Left ventricle myocardium superior (tissue), 1 donor: ENCODE measurements at places on chromosomes 6 and 20. TPM values are rescaled to one million over a fixed set of nuclear protein-coding genes. Genes with fewer than 3 reads are reported as not detected.

Gene BPIFB2
- total RNA-seq: not detected

DNA sequence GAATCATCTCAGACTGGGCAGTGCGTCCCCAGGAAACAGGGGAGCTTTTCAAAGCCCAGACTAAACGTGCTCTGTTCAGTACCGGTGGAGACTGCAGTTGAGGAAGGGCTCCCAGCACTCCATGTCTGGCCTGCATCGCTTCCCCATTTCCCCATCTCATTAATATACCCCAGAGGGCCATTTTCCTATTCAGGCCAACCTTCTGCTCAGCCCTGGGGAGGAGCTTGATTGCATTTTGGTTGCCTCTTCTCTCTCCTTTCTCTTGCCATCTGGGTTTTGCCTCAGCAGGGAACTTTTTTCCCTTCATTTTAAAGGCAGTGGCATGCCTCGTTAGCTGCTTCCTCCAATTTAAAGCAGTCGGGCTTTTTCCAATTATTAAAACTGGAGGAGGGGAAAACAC is 394.3 kb upstream of the SOX4 start:
- no peak for DNase-seq

DNA sequence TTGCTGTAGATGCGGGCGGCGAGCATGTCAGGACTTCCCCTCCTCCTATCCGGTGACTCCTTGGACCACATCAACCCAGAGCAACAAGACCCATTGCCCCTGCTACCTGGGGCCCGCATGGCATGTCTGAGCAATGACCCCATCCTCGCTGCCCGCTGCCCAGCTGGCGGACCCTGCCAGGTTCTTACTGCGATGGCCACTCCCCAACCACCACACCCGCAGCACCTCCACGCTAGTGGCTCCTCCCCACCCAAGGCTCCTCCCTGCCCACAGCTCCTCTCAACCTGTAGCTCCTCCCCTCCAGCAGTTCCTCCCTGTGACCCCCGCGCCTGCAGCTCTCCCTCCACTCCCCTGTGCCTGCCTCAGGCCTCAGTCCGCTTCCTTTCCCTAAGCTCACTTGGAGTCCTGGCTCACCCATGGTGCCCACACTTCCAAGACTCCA is 17.6 kb upstream of the SERPINB9 start:
- DNase-seq: no peak

DNA sequence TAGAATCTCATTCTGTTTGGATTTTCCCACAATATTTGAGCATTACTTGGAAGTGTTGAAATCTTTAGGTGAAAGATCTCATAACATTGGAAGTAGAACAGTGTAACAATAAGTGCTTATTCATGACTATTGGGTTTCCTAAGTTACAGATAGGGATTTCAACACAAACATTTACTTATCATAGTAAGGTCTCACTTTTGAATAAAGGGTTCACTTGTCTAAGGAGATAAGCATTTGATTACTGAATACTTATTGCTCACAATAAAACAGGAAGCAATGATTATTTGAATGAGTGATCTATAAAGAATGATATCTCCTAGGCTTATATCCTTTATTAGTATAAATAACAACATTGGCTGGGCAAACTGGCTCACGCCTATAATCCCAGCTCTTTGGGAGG is 14.8 kb downstream of the DDX43 start:
- DNase-seq: no peak

GRCh38 chr6:131782764-131783163 is 25.1 kb upstream of the ENPP1 start:
- no peak for DNase-seq

DNA sequence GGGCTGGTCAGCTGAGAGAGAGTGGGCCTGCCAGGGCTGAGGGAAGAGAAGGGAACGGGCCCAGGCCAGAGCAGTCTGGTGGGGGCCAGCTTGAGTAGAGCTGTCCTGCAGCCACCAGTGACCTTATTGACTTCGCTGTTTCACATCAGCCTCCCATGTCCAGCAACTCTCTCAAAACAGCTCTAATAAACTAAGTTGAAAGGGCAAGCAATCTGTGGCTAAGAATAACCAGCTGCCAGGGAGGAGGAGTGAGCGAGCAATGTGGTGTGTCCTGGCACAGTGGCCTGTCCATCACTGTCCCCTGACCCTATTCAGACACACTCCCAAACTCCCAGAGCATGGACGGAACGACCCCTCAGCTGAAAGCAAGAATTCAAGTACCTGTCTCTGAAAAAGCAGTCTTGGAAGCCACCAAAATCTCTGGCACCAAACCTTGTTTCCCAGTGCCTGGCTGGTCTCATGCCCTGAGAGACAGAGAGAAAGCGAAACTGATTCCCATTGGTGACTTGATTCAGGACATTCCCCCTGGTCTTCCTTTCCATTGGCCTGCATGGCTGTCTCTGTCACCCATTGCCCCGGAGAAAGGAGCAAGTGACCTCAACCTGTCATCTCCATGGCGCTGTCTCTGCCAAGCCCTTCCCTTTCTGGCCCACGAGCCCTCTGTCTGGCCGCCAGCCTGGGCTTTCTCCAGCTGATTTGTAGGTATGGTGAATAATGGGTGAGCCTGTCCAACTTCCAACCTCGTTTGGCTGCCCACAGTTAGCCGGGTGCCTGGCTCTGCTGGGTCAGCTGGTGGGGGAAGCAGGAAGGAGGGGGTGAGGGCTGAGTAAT is at the start of gene DDO:
Gene DDO, minus strand, starts transcription at position 490 of the 831 bp plus-strand sequence. CDS start 2,113 bp downstream, outside the sequence.
- peak; percentile 90 for DNase-seq

Gene FAM184A
- total RNA-seq: 2.2 TPM

GRCh38 chr6:155943635-155944034 is 488.0 kb upstream of the NOX3 start:
- DNase-seq: no peak

Gene PHACTR1
- total RNA-seq: 124 TPM

Gene C6orf58
- total RNA-seq: not detected

- no peak for DNase-seq
These were observed 72.0 kb upstream of the PRL start for GRCh38 chr6:22368794-22369193.

DNA sequence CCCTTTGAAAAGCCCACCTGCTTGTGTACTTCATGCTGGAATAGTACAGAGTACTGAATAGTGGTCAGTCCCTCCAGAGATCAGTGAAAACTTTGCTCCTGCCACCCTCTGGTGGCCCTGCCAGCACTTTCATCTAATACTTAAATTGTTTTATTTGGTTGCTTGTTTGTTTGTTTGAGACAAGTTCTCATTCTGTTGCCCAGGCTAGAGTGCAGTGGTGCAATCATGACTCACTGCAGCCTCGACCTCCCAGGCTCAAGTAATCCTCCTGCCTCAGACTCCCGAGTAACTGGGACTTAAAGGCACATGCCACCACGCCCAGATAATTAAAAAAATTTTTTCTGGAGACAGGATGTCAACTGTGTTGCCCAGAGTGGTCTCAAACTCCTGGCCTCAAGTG is 9.1 kb downstream of the FAM83D start:
- DNase-seq: no peak

- peak; percentile 82 for DNase-seq
These were observed 28.4 kb downstream of the LYRM2 start for GRCh38 chr6:89610149-89610642.

Gene RPN2
- 84.7 TPM for total RNA-seq

Gene DAAM2
- total RNA-seq: 16.1 TPM

DNA sequence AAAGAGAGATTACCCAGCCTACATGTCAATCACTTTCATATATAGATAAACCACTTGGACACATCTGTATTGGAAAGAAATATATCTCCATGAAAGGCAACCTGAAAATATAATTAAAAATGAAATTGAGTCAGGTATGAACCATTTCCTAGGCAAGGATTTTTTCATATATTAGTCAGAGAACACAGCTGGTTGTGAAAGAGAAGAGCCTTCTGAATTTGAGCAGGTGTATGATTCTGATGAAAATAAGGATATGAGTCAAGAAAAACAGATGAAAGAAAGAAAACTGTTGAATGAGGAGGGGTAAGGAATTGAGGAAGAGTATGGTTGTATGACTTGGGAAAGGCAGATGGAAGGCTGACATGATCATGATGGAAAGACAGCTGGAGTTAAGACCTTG is 441.1 kb downstream of the HAO1 start:
- DNase-seq: no peak

- no peak for DNase-seq
These were observed 315.6 kb upstream of the QKI start for GRCh38 chr6:163098827-163099479.

DNA sequence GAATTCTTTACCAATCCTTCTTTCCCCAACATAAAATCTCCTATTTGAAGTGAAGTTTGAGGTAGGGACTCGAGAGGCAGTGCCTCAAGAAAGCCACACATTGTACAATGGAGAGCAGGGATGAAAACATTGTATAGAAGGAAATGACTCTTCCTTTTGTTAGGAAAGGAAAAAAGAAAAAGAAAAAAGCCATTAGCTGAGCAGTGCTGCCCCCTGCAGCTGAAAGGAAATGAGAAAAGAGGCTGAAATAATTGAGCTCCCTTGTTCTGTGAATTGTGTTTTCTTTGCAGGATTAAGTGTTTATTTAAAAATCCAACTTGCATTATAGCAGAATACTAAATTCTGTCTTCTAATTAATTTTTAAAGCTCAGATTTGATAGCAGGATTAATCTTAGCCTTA is 162.9 kb upstream of the SASH1 start:
- no peak for DNase-seq

Gene RCAN2
- total RNA-seq: 254 TPM

Gene MLN
- not detected for total RNA-seq

GRCh38 chr6:24489881-24490280 is 503 bp upstream of the GPLD1 start:
- DNase-seq: no peak

Gene MAP3K5
- 38.5 TPM for total RNA-seq

Gene ANKRD66
- not detected for total RNA-seq

DNA sequence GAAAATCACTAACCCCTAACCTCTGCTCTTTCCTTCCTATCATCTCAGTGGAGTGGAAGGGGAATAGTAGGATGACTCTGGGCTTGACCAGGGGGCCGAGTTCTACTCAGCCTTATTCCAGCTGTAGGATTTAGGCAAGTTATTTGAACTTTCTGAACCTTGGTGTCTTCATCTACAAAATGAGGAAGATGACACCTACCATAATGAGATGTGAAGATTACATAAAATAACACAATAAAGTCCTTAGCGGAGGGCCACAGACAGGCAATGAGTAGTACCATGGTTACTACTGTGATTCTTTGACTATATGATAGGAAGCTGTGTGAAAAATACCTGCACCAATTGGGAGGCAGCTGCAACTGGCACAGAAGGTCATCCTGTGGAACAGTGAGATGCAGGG is 53.6 kb upstream of the PIM1 start:
- no peak for DNase-seq

- DNase-seq: no peak
These were observed 382.3 kb downstream of the CD83 start for GRCh38 chr6:14499841-14500240.

- peak; percentile 92 for DNase-seq
These were observed 35.4 kb upstream of the MAPK13 start for GRCh38 chr6:36094753-36095496.

GRCh38 chr6:136893187-136893586 is 28.9 kb upstream of the SLC35D3 start:
- no peak for DNase-seq

- no peak for DNase-seq
These were observed 69.3 kb upstream of the SYNJ2 start for GRCh38 chr6:157912326-157912725.

Gene TRERF1
- 1.8 TPM for total RNA-seq

- no peak for DNase-seq
These were observed 206.9 kb downstream of the TMEM242 start for GRCh38 chr6:157116426-157116825.

Gene PEX6
- total RNA-seq: 27.8 TPM

- DNase-seq: no peak
These were observed 35.2 kb downstream of the NCR2 start for GRCh38 chr6:41370488-41371111.

GRCh38 chr6:133236932-133237331 is 4.2 kb upstream of the EYA4 start:
- no peak for DNase-seq

DNA sequence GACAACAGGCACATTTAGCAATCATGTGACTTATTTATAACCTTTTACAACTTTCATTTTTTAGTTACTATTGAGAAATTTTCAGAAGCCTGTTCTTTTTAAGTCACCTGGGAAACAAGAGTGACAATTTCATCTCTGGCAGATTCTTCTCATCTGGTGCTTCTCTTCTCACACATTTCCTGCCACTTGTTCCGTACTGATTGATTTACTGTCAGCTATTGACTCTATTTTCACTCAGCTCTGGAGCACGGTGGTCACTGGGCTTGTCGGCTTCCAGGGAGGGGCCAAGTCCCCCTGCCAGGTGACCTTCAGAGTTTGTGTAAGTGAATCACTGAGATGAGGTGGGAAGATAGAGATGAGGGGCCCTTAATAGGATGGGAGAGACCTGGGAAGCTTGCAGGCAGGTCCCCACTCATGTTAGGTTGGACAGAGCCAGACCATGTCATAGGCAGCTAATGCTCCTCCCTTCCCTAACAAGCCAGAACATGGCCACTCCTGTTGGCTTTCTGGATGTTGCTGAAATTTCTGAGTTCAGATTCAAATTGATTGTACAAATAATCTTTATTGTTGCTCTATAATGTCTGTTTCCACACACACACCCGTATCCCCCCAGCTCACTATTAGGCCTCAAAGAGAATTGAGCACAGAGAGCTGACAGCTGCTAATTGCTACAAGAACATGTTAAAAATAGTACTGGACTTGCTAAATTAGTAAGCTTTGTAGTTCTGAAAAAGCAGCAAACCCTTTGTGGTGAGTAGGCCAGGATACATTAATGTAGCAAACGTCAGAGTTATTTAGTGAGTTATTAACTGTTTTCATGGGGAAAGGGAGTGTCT is 13.3 kb downstream of the DUSP22 start:
- no peak for DNase-seq

Gene ANGPT4
- total RNA-seq: 0.05 TPM
